Nephron progenitor cell (in vitro differentiated cells): ENCODE measurements at places on chromosomes 11 and 22.

GRCh38 chr11:62602141-62603071 is 741 bp upstream of the MTA2 start:
- DNase-seq: peak; percentile 53

- no peak for DNase-seq
These were observed 68.5 kb upstream of the OPCML start for GRCh38 chr11:133600786-133601185.

GRCh38 chr11:130725421-130726233 is 190.7 kb downstream of the SNX19 start:
- DNase-seq: no peak

- no peak for DNase-seq
These were observed 68.5 kb upstream of the LMO1 start for GRCh38 chr11:8332196-8332595.

- no peak for DNase-seq
These were observed 43.5 kb downstream of the SIK2 start for GRCh38 chr11:111645657-111646316.

- no peak for DNase-seq
These were observed 11.1 kb downstream of the CCND1 start for GRCh38 chr11:69651834-69652620.

DNA sequence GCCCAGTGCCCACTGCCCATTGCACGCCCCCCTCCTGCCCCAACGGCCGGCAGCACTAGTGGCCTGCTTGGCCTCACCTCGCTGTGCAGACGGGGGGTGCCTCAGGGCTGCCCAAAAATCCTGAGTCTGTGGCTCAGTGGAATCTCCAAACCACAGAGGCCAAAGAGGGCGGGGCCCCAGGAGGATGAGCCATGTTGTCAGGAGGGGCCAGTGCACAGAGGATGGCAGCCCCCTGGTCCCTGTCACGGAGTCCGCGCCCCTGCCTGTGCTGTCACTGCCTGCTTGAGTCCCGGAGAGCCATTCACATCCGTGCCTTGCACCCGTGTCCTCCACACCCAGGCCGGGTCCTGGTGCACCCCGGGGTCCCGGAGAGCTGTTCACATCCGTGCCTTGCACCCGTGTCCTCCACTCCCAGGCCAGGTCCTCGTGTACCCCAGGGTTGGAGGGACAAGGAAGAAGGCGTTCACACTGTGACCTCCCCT is 36.4 kb upstream of the MUC5AC start:
- no peak for DNase-seq

- no peak for DNase-seq
These were observed 303.7 kb downstream of the TTC28 start for GRCh38 chr22:28375761-28376534.

DNA sequence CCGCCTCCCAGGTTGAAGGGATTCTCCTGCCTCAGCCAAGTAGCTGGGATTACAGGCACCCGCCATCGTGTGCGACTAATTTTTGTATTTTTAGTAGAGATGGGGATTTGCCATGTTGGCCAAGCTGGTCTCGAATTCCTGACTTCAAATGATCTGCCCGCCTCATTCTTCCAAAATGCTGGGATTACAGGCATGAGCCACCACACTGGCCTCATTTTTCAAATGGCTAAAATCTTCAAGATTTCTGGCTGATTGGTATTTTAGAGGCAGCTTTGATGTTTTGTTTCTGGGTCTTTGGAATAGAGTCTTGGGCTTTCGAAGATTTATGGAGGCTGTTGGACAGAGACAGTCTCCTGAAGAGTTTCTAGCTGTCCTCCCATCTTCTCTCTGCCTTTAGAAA is 5.8 kb upstream of the SLC3A2 start:
- DNase-seq: no peak

GRCh38 chr22:35961480-35962295 is 66.9 kb downstream of the RBFOX2 start:
- peak; percentile 35 for DNase-seq

- no peak for DNase-seq
These were observed 53.2 kb downstream of the PIK3C2A start for GRCh38 chr11:17154409-17155159.

GRCh38 chr22:28969401-28970168 is 86.2 kb downstream of the ZNRF3 start:
- peak; percentile 15 for DNase-seq

DNA sequence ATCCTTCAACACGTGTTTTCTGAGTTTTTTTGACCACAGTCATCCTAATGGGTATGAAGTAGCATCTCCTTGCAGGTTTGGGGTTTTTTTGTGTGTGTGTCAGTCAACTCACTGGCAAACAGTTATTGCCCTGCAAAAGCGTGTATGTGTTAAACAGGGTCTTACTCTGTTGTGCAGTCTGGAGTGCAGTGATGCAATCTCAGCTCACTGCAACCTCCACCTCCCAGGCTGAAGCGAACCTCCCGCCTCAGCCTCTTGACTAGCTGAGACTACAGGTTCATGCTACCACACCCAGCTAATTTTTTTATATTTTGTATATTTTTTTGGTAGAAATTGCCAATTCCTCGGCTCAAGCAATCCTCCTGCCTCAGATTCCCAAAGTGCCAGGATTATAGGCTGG is 15.4 kb downstream of the CELSR1 start:
- DNase-seq: no peak

DNA sequence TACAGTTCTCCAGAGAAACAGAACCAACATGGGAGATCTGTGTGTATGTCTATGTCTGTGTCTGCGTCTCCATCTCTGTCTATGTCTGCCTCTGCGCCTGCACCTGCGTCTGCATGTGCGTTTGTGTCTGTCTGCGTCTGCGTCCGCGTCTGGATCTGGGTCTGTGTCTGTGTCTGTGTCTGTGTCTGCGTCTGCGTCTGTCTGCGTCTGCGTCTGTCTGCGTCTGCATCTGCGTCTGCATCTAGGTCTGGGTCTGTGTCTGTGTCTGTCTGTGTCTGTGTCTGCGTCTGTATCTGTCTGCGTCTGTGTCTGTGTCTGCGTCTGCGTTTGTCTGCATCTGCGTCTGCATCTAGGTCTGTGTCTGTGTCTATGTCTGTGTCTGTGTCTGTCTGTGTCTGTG is 88.4 kb upstream of the SLC22A12 start:
- no peak for DNase-seq

- DNase-seq: no peak
These were observed 23.2 kb downstream of the NEAT1 start for GRCh38 chr11:65445604-65446445.

DNA sequence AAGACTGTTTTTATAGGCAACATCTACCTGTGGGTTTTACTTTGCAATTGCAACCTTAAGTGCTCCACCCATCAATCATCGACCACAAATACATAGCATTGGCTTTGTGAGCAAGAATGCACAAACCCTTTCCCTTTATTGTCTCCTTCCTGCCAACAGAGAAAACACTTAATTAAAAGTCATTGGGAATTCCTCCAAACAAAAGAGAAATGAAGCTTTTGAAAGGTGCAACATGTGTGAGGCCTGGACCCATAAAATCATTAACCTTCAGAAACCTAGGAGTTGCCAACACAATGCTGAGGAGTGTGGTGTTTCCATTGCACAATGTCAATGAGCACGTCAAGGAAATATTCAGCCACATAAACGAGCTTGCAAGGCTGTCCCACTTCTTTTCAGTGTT is 223.2 kb downstream of the BLID start:
- no peak for DNase-seq

- DNase-seq: no peak
These were observed 31.0 kb downstream of the SLC22A6 start for GRCh38 chr11:62953811-62954210.

GRCh38 chr11:124070915-124071622 is 29.9 kb upstream of the OR10G7 start:
- peak; percentile 77 for DNase-seq

GRCh38 chr22:44329179-44329796 is 16.5 kb upstream of the SHISAL1 start:
- DNase-seq: no peak

- no peak for DNase-seq
These were observed 33.5 kb upstream of the CD44 start for GRCh38 chr11:35105319-35106079.

GRCh38 chr22:23889620-23890019 is 4.6 kb upstream of the MIF start:
- no peak for DNase-seq

DNA sequence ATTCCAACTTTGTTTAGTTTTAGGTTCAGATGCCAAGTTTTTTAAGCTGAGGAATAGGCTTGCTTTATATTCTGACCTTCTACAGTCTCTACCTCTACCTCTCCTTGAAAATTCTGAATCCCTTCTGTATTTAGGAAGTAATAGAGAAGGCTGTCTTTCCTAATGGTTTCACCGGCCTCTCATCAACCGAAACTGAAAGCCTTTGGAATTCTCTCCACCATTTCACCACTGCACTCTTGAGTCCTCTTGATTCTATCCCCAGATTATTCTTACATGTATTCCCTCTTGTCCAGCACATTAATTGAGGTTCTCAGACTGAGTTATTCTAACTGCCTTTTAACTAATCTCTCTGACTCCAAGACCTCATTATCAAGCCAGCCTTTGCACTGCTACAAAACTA is 67.7 kb upstream of the PICALM start:
- no peak for DNase-seq
